Left cardiac atrium (tissue), 4 donors: ENCODE measurements at places on chromosomes 11 and 22.
A peak's percentile ranks its signal among the peaks of the same experiment; 100 is the strongest.

DNA sequence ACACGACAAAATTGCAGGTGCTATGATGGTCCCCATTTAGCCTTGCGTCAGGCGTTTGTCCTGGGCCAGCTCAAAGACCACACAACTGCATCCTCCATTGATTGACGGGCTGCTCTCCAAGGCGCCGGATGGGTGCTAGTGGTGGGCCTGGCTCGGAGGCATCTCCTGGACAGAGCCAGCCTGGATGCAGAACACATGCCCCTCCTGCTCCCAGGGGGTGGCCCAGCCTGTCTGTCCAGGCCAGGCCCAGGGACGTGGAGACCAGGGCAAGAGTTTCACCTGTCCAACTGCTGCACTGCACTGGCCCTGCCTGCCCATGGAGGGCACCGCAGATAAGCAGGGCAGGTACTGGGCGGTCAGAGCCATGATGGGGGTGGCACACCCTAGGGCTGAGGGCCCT is 23.4 kb upstream of the FGF19 start:
- DNase-seq = no peak

- no peak for DNase-seq
Measured at GRCh38 chr11:17610085-17610894, 63.2 kb downstream of the OTOG start.

- no peak for DNase-seq
Measured at GRCh38 chr22:49243965-49244364, 583.7 kb downstream of the BRD1 start.

GRCh38 chr22:48893288-48894063 is 934.2 kb downstream of the BRD1 start:
- no peak for DNase-seq

DNA sequence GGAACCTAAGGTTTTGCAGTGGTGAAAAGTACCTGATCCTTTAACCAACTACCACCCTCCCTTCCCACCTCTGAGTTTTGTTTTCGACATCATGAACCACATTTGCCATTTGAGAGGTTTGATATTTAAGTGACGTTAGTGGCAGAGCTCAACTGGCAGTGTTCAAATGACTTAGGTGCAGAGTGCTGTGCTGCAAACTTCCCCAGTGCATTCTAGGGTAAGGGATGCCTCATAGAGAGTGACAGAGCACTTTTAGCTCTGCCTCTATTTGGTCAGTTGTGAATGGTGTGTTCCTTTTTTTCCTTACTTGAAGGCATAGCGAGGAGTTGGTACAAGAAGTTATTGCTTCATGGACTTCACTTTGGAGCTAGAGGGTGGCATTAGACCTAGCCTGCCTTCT is 9.4 kb downstream of the BMAL1 start:
- no peak for DNase-seq

DNA sequence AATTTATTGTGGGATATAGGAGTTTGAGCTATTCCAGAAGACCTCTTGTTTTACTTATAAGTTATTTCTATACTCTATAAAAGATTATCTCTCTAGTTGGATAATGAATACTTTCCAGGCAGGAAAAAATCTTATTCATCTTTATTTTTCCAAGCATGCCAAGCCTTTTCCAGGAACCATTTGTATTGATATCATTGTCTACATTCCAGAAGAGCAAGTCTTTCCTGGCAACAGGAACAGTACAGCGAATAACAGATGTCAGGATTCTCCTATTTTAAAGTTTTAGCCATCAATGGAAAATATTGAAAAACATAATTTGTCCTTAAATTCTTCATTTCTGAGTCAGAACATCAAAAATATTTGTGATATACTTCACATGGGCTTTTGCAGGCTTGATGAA is 5.2 kb upstream of the NXPE1 start:
- no peak for DNase-seq

GRCh38 chr11:92826136-92826535 is 143.3 kb upstream of the MTNR1B start:
- no peak for DNase-seq

GRCh38 chr11:126477535-126478305 is 122.2 kb downstream of the ST3GAL4 start:
- DNase-seq = no peak

DNA sequence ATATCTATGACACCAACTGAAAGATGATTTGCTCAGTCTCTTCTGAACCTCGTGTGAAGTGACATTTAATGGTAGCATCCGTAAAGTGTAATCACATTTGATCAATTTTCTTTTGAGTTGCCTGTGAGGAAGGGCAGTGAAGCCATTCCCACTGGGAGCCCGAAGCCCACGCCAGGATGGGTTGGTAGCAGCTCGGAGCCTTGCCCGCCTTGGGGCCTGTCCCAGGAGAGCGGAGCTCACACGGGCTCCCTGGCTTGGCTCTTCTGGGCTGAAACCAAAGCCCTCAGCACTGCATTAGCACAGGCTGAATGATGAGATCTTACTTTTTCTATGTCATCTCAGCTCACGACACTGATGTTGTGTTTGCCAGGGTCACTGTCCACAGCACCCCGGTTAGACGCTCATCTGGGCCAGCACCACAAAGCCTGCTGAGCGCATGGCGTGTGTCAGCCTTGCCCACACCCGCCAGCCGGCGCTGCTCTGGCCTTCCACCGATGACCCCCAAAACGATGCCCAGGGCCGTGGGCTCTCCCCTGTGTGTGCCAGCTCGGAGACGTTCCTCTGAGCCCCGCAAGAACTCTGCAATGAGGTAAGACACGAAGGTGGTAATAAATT is 9.3 kb upstream of the TRMU start:
- DNase-seq = no peak

- no peak for DNase-seq
Measured at GRCh38 chr11:17403980-17404759, 15.7 kb upstream of the KCNJ11 start.

DNA sequence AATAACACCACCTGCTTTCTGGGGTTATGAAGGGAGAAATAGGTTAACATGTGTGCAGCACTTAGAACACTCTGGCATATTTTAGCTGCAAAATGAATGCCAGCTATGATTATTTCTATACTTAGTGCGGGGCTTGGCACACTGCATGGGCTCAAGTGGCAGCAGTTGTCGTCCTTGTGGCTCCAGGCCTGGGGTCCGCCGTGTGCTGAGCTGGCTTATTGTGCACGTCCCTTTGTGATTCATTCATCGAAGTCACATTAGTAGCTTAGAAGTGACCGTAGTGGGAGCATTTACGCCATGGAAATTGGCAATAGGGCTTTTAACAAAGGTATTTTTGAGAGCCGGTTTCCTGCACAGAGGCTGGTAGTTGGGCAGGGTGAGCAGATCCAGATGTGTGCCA is 4.2 kb downstream of the RASD2 start:
- DNase-seq = no peak

- DNase-seq = no peak
Measured at GRCh38 chr22:46361826-46362202, 26.3 kb downstream of the TRMU start.

DNA sequence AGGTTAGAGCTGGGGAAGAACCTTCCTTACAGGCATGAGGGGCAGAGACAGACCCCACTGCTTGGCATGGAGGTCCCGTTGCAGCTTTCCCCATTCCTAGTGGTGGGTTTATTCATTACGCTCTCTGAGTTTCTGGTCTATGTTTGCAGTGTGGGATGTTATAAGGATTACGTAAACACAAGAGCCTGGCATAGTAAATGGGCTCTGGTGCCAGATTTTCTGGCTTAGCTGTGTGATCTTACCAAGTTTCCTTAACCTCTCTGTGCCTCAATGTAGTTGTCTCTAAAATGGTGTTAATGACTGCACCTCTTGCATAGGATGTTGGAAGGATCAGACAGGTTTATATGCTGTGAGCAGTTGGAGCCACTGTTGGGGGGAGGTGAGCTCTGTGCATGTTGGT is 15.1 kb downstream of the DTX4 start:
- DNase-seq = no peak

GRCh38 chr11:13883042-13883441 is 79.5 kb upstream of the SPON1 start:
- no peak for DNase-seq

- no peak for DNase-seq
Measured at GRCh38 chr22:17496841-17497240, 66.5 kb upstream of the SLC25A18 start.

- no peak for DNase-seq
Measured at GRCh38 chr11:118111019-118111743, 24.4 kb upstream of the SMIM35 start.

GRCh38 chr11:65102142-65103095 is 6.4 kb downstream of the VPS51 start:
- DNase-seq = no peak

- no peak for DNase-seq
Measured at GRCh38 chr11:72432347-72433287, 1.7 kb downstream of the CLPB start.

DNA sequence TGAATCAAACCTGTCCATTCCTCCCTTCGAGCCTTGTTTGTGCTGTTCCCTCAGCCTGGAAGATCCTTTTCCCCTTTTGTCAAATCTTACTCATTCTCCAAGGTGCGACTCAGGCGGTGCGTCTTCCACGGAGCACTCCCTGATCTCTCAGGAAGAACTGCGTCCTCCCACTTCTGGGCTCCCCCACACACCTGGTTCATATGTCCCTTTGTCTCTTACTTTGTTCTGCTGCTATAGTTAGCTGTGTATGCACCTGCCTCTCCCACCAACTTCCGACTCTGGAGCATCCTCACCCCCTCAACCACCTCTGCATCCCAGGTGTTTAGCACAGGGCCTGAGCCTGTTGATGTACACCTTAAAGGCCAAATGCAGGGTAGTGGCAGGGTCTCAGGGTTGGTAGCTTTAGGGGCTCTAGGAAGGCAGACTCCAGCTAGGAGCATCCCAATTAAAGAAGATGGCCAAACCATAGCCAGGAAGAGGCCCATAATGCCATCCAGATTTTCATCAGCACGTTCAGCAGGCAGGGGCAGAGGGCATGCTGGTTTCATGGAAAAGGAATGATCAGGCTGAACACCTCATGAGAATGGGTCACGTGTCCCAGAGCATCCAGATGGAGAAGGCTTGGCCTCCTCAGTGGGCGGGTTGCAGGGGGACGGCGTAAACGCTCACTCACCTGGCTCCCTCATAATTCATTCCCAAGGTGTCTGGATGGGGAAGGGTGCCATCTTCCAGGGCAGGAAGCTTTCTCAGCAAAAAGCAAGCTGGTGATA is 20.1 kb downstream of the PTPN5 start:
- no peak for DNase-seq

GRCh38 chr11:108474664-108475463 is 7.5 kb upstream of the C11orf65 start:
- no peak for DNase-seq

DNA sequence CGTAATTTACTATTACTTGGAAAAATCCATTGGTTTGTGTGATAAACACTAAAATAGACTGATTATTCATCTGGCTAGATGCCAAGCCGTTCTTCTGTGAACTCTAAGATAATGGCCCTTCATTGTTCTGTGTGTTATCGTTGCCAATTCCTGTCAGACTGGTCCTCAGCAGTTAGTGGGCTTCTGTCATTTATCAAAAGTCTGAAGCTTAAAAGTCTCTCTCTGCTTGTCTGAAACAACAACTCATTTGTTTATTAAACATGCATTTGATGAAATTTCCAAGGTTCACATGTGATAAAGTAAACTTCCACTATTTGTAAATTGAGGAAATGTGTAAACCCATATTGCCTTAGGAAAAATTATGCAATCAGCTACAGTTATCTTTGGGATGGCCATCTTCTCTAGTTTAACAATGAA is 21.1 kb upstream of the RDX start:
- no peak for DNase-seq

DNA sequence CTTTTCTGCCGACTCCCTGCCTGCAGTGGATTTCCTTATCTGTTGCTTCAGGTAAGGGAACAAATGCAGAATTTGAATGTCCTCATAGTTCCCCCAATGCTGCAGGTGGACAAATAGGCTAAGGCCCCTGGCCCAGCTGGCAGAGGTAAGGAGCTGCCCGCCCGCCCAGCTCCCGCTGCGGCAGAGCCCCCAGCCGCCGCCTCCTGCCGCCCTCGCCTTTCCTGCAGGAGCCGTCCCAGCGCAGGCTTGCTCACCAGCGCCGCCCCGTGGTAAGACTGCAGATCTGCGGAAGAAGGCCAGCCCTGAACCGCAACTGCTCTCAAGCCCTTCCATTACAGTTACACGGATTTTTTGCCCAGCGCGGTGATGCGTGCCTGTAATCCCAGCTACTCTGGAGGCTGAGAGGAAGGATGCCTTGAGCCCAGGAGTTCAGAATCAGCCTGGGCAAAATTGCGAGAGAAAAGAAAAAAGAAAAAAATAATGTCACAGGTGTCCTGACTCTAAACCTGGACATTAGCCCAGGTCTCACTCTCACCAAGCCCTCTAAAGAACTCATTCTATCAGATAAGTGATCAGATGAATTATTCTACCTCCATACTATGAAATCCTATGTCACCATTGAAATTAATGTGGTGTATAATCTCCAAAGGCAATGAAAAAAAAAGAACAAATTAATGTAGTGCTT is 51.2 kb upstream of the EMID1 start:
- peak; percentile 74 for DNase-seq

DNA sequence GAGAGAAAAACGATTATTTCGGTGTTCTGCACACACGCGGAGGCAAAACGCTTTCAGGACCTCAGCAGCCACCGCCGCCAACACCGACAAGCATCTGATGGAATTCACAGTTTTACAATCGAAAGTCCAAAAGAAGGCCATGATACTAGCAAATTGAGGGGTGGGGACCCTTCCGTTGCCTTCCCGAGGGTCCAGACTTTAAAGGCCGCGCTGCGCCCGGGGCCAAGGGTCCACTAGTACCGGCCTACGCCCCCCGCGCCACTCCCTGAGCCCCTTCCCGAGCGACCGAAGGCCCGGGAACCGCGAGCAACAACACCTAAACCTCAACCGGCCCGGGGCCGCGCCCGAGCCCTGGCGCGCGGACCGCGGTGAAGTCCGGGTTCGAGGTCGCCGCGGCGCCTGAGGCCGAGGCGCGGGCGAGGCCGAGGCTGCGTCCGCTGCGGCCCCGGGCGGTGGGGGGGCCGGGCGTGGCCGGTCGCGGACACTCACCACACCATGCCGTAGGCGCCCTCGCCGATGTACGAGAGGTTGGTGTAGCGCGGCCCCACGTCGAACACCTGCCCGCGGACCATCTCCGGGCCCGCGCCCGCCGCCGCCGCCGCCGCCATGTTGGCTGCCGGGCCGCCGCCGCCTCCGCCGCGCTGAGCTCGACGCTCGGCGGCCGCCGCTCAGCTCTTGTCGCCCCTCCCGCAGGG is 465 bp downstream of the MAPK1 start:
- DNase-seq = peak; percentile 52

DNA sequence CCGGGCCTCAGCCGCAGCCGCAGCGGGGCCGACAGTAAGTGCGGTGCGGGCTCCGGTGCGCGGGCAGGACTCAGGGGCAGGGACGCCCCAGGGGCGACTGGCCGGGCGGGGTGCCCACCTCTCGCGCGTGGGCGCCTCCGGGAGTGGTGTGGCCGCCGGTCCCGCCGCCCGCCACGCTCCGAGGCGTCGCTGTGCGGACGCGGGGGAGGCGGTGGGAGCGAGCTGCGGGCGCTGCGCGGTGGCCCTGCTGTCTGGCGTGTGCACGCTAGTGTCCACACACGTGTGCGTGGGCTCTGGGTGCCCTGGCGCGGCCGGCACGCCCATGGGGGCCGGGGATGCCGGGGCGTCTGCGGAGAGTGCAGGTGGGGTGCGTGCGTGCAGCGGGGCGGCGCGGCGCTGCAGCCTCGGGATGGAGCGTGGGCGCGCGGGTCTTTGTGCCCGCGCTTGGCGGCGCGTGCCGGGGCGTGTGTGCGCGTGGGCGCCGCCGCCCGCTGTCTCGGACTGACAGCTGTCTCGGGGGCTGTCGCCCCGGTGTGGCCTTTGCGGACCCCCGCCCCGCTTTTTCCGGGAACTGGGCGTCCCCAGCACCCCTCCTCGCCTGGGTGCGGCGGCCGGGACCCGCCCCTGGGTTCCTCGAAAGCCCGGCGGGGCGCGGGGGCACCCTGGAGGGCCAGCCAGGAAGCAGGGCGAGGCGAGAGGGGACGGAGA is 804 bp downstream of the KCNK4 start:
- no peak for DNase-seq
